ENCODE measurements at places on chromosomes 11 and 22.

DNA sequence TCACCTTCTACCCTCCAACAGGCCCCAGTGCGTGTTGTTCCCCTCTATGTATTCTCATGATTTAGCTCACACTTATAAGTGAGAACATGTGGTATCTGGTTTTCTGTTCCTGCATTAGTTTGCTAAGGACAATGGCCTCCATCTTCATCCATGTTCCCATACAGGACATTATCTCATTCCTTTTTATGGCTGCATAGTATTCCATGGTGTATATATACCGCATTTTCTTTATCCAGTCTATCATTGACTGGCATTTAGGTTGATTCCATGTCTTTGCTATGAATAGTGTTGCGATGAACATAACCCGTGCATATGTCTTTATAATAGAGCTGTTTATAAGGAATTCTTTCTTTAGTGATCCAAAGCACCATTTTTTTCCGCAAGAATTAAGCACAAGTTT, 28.5 kb upstream of the TLCD5 start:
- DNase-seq, result no peak

GRCh38 chr11:70036971-70037882, 40.9 kb upstream of the ANO1 start:
- no peak for DNase-seq

GRCh38 chr11:64134963-64135362, 30.9 kb downstream of the MACROD1 start:
- peak; percentile 20 for DNase-seq

- DNase-seq, result peak; percentile 44
These were observed 103.7 kb downstream of the CD44 start for GRCh38 chr11:35242412-35243242.

DNA sequence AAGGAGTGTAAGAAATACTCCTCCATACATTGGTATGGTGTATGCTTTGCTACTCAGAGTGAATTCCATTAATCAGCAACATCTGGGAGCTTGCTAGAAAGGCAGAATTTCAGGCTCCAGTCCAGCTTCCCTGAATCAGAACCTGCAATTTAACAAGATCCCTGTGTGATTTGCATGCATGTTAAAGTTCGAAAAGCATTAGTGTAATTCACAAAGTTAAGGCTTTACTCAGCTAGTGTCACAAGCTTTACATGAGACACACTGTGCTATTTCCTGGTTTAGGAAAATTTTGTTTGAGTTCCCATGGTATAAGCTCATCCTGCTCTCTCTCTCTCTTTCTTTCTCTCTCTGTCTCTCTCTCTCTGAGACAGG, 37.0 kb upstream of the HEPHL1 start:
- DNase-seq, result no peak

- no peak for DNase-seq
These were observed 24.6 kb downstream of the ATXN10 start for GRCh38 chr22:45696227-45696626.

GRCh38 chr22:37708580-37709444, 12.0 kb downstream of the TRIOBP start:
- no peak for DNase-seq

GRCh38 chr11:115623021-115623451, 118.8 kb upstream of the CADM1 start:
- DNase-seq, result no peak

DNA sequence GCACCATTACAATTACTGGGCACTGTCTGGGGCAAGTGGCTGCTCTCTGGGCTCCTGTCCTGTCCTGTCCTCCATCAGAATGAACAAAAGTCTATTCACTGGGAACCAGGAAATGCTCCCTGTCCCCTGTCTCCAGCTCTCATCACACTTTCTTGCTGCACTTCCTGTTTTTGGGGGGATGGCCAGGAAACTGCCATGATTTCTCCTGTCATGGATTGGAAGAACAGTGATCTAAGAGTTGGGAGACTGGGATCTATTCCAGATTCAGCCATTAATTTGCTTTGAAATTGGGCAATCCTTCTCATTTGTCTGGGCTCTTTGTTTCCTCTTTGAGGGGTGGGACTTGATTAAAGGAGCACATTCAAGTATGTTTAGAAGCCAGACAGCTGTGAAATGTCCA, 61.4 kb upstream of the KIRREL3 start:
- DNase-seq, result no peak

- no peak for DNase-seq
These were observed 73.7 kb upstream of the KIRREL3 start for GRCh38 chr11:127074151-127074761.

DNA sequence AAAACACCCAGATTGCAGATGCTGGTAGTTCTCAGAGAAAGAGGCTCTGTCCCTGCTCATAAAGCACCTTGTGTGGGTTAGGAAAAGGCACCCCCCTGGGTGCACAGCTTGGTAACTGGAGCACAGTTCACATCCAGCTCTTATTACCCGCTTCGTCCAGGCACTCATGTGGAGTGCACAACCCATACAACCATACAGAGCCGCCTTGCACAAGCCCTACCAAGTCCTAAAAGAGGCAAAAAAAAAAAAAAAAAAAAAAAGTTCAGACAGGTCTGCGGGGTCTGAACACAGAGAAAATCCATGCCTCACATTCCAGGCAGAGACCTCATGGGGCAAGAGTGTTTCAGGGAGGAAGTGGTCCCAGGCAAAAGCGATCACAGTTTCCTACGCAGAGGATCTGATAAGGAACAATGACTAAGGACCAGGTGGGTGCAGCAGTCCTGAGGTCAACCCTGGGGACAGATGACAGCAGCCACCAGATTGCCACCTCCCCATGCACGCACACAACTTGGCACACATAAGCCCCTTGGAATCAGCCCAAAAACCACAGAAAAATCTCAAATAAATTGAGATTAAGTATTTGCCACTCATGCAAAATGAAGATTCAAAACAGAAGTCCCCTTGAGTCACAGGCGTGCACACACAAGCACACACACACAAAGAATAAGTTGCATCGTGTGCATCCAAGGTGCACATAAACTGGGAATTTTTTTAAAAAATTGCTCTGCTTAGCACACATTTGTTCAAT, 12.3 kb downstream of the MB start:
- no peak for DNase-seq

DNA sequence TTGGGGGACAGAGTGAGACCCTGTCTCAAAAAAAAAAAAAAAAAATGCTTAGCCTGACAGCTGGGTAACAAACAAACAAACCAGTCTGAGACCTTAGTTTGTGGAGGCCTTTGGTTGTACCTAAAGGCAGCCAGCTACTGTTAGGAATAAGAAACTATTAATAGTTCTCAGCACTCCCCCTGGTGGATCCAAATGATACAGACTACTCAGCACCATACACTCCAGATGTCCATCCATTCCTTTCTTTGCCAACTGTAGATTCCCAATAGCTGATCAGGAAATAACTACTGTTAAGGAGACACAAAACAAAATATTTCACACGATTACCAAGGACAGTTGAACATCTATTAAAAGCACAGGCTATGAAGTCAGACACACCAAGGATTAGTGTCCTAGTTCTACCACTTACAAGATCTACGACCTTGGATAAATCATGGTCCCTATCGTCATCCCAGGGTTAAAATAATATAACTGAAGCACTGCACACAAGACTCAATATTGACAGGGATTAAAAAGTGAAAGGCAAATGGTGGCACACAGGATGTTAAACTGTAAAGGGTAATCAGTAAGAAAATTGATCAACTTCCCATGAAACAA, 17.2 kb downstream of the CLDN25 start:
- peak; percentile 18 for DNase-seq

Data from DMS79 treated with DMSO at 0.1 percent for 48 hours (cell line).